Renal cortex interstitium (tissue), 15 donors: ENCODE measurements at places on chromosomes 1 and 21.

GRCh38 chr21:35053356-35054096 is 4.4 kb upstream of the RUNX1 start:
- no peak for DNase-seq

DNA sequence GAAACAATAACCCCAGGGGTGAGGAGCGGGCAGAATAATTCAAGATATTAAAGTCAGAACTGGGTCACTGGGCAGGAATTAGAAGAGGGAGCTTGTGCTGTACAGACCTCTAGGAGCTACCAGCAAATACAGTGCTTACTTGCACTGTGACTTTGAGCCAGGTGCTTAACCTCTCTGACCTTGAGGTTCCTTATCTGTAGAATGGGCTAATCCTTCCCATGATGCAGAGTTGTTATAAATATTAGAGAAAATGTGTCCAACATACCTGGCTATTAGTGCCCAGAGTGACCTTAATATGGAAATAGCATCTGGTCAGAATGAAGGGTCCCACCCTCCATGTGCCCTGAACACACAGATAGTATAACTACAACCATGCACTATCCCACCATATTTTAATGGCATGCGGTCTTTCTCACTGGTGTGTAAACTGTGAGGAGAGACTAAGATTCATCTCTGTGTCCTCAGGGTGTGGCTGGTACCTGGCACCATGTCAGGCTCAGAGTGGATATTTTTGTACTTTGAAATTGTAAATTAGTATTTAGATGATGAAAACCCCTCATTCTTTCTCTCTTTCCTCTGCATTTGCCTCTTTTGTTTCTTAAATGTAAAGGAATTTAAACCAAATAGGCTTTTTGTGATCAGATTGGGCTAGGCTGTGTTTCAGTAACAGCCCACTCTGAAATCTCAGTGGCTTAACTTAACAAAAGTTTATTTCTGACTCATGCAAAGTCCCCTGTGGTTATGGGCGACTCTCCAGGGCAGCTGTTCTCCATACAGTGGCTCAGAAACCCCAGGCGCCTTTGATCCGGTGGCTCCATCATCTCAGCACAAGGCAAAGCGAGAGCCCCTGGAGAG is 60.0 kb upstream of the ROR1 start:
- no peak for DNase-seq

DNA sequence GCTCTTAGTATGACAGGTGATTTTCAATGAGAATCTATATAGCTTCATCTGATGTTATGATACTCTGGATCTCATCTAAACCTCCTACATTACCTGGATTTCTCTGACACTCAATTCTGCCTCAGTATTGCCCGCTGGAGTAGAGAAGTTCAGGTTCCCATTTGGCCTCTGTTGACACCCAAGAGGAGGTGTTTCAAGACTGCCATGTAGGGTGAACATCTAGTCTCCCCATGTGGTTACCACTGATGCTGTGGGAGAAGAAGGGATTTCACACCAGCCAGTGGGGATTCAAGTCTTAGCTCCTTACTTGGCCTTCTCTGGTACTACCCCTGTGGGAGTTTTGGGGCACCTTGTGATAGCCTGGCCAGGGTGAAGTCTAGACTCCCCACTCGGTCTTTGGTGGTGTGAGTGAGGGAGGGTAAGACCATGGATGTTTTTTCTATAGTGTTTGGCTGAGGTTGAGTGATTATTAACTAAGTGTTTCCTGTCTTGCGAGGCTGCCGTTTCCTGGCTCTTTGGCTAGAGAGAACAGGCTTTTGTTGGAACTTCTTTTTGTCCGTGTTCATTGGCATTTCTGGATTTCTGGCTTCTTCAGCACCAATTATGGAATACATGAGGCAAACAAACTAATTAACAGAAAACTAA is 90.7 kb downstream of the RHOU start:
- no peak for DNase-seq

- peak; percentile 45 for DNase-seq
Observed at GRCh38 chr1:24586970-24587820, 31.3 kb downstream of the NCMAP start.

DNA sequence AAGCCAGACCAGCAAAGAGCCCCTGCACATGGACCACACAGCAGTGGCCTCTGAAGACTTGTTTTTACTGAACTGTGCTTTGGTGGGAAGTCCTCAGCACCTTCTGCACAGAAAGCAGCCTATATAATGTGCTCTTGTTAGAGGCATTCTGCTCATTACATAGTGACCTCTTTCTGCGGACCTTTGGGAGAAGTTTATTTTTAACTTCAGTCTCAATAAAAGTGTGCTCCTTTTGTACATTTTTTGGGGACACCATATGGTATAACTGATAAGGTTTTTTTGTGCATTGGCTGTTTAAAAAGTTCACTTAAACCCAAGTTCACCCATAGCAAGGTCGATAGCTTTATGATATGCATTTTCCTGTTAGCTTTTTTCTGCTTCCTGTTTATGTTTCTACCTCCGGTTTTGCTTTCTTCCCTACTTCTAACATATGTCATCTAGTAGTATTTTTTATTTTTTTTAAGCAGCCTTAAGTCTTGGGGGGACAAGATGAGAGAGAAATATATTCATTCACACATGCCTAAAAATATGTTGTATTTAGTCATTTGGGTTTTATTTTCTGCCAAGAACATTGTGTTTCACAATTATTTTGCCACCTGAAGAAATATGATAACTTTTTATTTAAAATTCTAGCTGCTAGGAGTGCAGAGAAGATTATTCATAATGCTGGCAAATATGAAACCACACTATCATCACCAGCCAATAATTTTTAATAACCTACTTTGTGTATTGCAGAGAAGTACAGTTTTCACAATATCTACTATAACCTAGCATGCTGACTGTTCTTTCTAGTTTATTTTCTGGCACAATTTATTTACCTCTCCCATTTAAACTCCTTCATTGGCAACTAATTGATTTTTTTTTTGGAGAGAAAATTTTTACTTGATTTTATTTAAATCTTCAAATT is 22.9 kb upstream of the SLC19A2 start:
- no peak for DNase-seq

GRCh38 chr1:36367798-36368197 is 17.9 kb downstream of the STK40 start:
- DNase-seq: no peak

DNA sequence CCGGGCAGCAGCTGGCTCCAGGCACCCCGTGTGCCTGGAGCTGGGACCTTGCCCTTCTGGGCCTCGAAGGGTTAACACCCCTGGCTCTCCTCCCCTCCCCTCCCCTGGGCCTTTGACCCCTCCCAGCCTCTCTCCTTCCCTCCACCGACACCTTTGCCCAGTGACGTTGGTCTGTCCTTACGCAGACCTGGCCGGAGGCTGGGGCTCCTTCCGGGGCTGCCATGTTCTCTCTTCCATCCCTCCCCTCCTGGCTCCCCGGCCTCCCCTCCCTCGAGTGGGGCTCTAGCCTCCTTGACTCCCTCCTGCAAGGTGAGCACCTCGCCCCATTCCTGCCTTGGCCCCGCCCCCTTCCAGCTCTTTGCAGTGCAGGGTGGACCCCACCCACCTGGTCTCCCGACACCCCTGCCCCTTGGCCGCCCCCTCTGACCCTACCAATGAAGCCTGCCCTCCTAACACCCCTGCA is at the start of gene TMEM82:
Gene TMEM82 (plus strand): TSS at position 161 of the 463 bp plus-strand sequence. CDS start 61 bp downstream, at position 222.
- DNase-seq: no peak

DNA sequence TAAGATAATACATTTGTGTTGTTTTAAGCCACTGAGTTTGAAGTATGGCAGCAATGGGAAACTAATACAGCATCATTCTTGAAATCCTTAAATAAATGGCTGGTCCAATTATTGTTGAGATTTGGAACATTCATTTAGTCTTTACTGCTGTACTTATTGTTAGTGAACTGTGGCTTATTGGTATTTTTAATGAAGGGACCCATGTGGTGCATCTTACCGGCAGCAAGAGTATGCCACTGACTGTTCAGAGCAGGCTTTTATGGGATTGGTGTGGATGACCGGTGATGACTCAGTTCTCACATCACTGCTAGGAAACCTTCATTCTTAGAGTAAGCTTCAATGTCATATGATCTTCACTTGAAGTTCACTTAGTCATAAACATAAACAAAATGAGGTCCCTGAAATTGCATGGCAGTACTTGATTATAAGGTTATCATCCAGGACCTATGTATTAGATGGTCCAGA is 31.5 kb downstream of the PRKAA2 start:
- DNase-seq: no peak

DNA sequence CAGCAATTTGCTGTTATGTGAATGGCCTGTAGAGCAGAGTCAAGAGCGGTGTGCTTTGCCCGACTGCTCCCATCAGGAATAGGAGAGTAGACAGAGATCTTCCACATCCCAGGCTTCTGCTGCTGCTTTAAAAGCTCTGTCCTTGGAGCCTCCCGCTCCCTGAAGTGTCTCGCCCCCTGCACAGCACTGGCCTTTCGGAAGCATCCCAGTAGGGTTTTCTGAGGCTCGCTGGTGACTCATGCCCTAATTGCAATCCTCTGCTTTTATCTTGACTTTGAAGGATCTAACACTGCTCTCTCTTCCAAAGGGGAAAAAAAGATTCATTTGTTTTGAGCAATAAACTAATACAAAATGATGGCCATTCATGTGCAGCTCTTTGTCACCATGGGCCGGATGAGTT is 13.3 kb upstream of the CD101 start:
- no peak for DNase-seq

DNA sequence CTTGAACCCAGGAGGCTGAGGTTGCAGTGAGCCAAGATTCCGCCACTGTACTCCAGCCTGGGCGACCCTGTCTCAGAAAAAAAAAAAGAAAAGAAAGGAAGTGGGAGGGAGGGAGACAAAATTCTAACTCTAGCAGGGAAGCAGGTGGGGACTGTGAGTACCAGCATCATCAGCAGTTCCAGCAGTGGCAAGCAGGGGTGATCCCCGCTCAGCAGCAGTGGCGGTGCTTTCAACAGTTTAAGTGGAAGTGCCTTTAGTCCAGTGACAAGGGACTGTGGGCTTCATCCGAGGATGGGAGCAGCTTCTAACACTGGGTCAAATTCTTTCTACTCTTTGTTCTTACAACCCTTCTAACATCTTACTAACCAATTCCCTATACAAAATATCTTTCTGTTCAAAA is 858.1 kb upstream of the ADAMTS5 start:
- DNase-seq: no peak

DNA sequence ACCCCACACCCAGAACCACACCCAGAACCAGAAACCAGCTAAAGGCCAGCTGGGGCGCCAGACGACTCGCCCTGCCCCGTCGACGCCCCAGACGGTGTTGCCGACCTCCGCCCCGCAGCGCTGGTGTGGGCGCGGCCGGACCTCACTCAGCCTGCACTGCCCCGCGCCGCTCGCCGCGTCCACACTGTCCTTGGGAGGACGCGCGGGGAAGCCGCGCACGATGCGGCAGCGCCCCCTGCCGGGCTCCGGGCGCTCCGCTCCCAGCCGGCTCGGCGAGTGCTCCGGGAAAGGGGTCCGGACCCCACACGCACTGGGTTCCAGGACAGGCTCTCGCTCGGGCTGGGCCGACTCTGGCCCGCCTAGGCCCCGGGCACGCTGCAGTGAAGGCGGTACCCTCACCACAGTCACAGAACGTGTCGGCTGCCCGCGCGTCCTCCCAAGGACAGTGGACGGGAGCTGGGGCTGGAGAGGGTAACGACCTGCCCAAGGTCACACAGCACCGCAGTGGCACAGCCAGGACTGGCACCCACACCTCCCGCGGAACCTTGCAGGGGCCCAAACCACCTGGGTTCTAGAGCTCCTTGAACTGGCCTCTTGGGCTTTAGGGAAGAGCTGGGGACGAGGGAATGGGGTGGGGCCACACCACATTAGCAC is 90.2 kb downstream of the DMRTA2 start:
- peak; percentile 55 for DNase-seq

DNA sequence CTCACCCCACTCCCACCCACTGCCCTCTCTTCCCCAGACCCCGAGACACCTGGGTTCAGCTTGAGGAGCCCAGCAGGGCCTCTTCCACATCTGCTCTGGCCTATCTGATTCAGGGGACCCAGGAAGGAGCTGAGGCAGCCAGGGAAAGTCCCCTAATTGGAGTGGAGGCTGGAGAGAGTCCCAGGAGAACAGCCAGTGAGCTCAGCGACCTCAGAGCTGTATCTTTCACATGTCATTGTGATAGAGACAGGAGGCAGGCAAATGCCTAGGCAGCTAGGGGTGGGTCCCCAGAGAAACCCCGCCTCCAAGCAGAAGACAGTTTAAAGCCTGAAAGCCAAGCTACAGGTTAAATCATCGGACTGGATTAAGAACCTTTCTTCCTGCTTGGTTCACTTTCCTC is 122.7 kb downstream of the MATN1 start:
- no peak for DNase-seq

- DNase-seq: no peak
Observed at GRCh38 chr1:180909462-180909976, 3.2 kb upstream of the KIAA1614 start.

GRCh38 chr1:25685938-25686665 is 69.5 kb downstream of the MAN1C1 start:
- no peak for DNase-seq

DNA sequence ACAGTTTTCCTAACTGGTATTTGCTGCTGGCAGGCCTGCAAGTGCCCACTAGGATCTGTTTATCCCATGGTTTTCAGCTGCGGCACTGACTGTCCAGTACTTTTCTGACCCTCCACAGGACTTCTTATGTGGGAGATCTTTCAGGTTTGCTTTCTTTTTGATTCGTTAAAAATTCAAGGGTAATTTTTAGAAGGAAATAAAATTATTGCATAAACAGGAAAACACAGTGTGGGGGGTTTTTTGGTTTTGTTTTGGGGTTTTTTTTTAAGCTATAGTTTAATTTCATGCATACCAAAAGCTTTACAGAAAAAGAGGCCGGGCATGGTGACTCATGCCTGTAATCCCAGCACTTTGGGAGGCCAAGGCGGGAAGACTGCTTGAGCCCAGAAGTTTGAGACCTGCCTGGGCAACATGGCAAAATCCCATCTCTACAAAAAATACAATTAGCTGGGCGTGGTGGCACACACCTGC is 3.6 kb downstream of the NIBAN1 start:
- no peak for DNase-seq

- DNase-seq: no peak
Observed at GRCh38 chr1:237105826-237106225, 63.8 kb downstream of the RYR2 start.

DNA sequence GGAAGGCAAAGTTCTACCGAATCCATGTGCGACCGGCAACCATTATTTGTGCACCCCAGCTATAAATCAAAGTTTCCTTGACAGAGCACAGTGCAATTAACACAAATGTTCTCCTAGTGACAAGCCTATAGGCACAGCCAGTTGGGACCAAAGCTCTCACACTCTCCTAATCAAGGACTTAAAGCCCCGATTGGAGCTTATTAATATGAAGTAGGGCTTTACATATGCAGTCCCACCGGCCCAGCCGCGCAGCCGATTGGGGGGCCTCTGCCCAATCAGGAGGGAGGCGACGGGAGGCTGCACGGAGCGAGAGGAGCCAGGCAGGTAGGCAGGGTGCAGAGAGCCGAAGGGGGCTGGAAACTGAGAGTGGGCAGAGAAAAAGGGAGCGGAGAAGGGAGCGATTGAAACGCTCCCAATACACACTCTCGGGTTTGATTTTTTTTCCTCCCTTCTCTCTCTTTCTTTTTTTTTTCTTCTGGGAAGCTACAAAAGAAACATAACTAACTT is at the start of gene ESRRG:
Gene ESRRG (minus strand): TSS at position 156 of the 507 bp plus-strand sequence. CDS start 130 bp downstream, at position 26.
- DNase-seq: peak; percentile 44

- no peak for DNase-seq
Observed at GRCh38 chr1:20735581-20736111, 3.1 kb upstream of the SH2D5 start.
